Colonic mucosa (tissue), 4 donors: ENCODE measurements at places on chromosomes 7 and 10. TPM values are rescaled to one million over a fixed set of nuclear protein-coding genes. Genes with fewer than 3 reads are reported as not detected.

DNA sequence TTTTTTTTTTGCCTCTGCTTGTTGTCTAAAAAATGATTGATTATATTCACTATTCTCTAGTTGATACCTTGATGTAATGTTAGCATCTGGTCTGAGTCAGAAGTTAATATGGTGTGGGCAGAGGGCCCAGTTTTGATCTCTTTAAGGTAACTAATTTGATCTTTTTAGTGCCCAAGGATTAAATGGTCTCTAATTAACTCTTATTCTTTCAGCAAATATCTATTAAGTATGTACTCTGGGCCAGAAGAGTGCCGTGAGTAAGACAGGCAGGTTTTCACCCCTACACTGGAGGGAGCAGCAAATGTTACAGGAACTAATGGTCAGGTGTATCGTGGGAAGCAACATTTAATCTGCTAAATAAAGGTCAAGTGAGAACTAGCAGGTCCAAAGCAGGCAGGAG lies 144.6 kb upstream of the COL1A2 start:
- no peak overlapping the region for H3K27ac ChIP-seq
- no peak overlapping the region for H3K4me3 ChIP-seq
- no peaks in the 10 kb centered on the region for H3K36me3 ChIP-seq
- no peak for DNase-seq
- no peaks in the 10 kb centered on the region for H3K4me1 ChIP-seq
- H3K27me3 ChIP-seq: no peaks in the 10 kb centered on the region

GRCh38 chr10:3439183-3439582 lies 266.6 kb upstream of the PITRM1 start:
- no peaks in the 10 kb centered on the region for H3K4me1 ChIP-seq
- no peak overlapping the region for H3K27ac ChIP-seq
- no peaks in the 10 kb centered on the region for H3K27me3 ChIP-seq
- no peak for DNase-seq
- no peaks in the 10 kb centered on the region for H3K36me3 ChIP-seq

DNA sequence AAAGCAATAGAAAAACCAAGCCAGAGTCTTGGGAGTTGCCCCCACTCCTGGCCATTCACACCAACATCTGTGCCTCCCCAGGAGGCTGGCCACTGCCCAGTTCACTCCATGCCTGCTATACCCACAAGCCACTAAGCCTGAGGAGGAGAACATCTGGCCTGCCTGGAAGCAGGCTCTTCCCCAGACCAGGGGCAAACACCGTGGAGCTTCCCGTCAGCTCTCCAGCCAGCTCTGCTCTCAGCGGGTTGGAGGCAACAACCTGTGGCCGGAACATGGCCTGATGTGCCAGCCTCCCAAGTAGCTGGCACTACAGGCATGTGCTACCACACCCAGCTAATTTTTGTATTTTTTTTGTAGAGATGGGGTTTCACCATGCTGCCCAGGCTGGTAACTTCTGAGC lies 9.1 kb upstream of the PTPRN2 start:
- H3K27me3 ChIP-seq: no peaks in the 10 kb centered on the region
- no peaks in the 10 kb centered on the region for H3K4me1 ChIP-seq
- H3K4me3 ChIP-seq: no peak overlapping the region

The ANKRD26 gene
- 5.1 TPM for total RNA-seq

The GLRX3 gene
- 50.0 TPM for total RNA-seq
